Tibial nerve (tissue), 4 donors: ENCODE measurements at places on chromosomes 4 and X. TPM values are rescaled to one million over a fixed set of nuclear protein-coding genes. Genes with fewer than 3 reads are reported as not detected.
A peak's percentile ranks its signal among the peaks of the same experiment; 100 is the strongest.

MRPL1 gene
- total RNA-seq = 21.0 TPM

GUCY1A1 gene
- total RNA-seq = 6.7 TPM

PABPC5 gene
- total RNA-seq = 3.9 TPM

CC2D2A gene
- 31.2 TPM for total RNA-seq

LANCL3 gene
- total RNA-seq = 1.3 TPM

DNAAF6 gene
- not detected for total RNA-seq

TRIM75 gene
- total RNA-seq = not detected

GLRA3 gene
- not detected for total RNA-seq

ADAMTS3 gene
- 3.0 TPM for total RNA-seq

CDX4 gene
- total RNA-seq = not detected

- H3K36me3 ChIP-seq = no peaks in the 10 kb centered on the region
- no peaks in the 10 kb centered on the region for H3K4me1 ChIP-seq
- no peaks in the 10 kb centered on the region for H3K27me3 ChIP-seq
- DNase-seq = no peak
Measured at GRCh38 chr4:84511703-84512102, 12.6 kb upstream of the NKX6-1 start.

GRCh38 chr4:94650134-94650495, 107.6 kb upstream of the BMPR1B start:
- no peaks in the 10 kb centered on the region for H3K27me3 ChIP-seq
- H3K27ac ChIP-seq = no peak overlapping the region
- no peaks in the 10 kb centered on the region for H3K4me1 ChIP-seq
- no peaks in the 10 kb centered on the region for H3K36me3 ChIP-seq

GRCh38 chr4:187333151-187333550, 609.5 kb upstream of the FAT1 start:
- DNase-seq = no peak
- H3K27ac ChIP-seq = no peak overlapping the region
- H3K4me1 ChIP-seq = no peaks in the 10 kb centered on the region
- no peaks in the 10 kb centered on the region for H3K27me3 ChIP-seq

DNA sequence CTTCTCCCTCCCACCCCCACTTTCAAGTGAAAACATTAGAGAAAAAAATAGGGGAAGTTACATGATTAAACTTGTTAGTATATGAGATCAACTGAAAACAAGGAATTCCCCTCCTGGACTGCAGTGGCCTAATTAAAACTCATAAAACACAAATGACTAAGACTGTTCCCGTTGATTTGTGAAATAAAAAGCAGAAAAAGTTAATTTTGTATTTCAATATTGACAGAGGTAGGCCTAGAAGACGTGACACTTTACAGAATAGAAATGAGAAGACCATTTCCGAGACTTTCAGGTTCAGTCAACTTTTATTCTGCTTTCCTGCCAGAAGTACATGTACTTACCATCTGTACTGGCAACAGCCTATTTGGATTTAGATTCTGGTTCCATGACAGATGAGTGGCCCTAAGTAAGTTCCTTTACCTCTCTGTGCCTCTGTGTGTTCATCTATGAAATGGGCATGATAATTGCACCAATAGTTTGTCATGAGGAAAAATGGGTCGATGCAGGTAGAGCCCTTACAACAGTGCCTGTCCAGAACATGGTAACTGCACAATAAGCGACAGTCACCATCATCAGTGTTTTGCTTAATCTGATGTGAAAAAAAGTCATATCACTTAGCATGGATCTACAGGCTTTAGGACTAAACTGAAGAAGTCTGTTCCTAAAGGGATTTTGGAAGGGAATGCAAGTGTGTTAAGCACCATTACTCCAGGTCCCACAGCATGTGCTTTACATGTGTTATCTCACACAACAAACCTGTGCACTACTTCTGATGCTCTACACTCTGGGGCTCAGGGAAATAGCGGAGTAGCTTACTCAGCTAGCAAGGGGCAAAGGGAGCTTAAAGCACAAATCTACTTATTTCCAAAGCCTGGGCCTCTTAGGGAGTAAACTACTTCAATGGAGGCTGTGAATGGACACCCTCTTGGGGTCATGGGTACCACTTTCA, 562.3 kb upstream of the DIPK2B start:
- H3K4me1 ChIP-seq = no peaks in the 10 kb centered on the region
- no peak for DNase-seq
- no peaks in the 10 kb centered on the region for H3K27me3 ChIP-seq
- no peak overlapping the region for H3K27ac ChIP-seq
- H3K4me3 ChIP-seq = no peak overlapping the region
- no peaks in the 10 kb centered on the region for H3K36me3 ChIP-seq

DNA sequence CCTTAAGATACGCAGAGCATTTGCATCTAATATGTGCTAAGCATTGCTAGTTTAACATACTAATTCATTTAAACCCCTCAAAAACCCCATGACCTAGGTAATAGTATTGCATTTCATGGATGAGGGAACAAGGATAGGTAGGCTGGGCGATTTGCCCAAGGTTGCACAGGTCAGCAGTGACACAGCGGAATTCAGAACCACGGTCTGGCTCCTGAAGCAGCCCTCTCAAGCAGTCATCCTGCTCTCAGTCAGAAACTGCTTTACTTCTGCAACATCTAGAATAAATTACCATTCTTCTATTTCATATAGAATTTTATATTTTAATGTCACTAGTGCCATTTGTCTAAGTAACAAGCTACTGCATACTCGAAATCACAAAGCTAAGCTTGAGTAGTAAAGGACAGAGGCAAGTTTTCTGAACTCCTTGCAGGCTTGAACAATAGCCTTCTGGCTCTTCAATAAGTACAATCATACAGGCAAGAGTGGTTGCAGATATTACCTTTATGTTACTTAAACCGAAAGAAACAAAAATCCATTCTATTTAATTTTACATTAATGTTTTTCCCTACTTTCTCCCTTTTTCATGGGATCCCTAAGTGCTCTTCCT, 555 bp upstream of the SPP1 start:
- H3K4me3 ChIP-seq = peak overlapping the region; percentile 18
- DNase-seq = no peak
- H3K4me1 ChIP-seq = peaks cover 13% of the 10 kb centered on the region

GRCh38 chrX:39445336-39445735, 644.1 kb downstream of the MID1IP1 start:
- no peak for DNase-seq
- H3K36me3 ChIP-seq = no peaks in the 10 kb centered on the region
- no peak overlapping the region for H3K27ac ChIP-seq
- H3K4me1 ChIP-seq = no peaks in the 10 kb centered on the region
- H3K27me3 ChIP-seq = no peaks in the 10 kb centered on the region
- H3K4me3 ChIP-seq = no peak overlapping the region

DNA sequence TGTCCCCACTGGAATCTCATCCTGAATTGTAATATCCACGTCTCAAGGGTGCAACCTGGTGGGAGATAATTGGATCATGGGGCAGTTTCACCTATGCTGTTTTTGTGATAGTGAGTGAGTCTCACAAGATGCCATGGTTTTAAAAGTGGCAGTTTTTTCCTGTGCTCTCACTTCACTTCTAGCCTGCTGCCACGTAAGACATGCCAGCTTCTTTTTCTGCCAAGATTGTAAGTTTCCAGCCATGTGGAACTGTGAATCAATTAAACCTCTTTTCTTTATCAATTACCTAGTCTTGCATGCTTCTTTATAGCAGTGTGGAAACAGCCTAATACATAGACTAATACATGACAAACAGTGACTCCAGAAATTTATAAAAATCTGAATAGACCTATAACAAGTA, 1131.8 kb downstream of the PCDH7 start:
- no peak for DNase-seq
- H3K4me1 ChIP-seq = no peaks in the 10 kb centered on the region
- no peak overlapping the region for H3K4me3 ChIP-seq
- H3K27ac ChIP-seq = no peak overlapping the region

GRCh38 chr4:15888515-15888914, 50.0 kb downstream of the FGFBP1 start:
- H3K27ac ChIP-seq = no peak overlapping the region
- no peaks in the 10 kb centered on the region for H3K27me3 ChIP-seq
- no peaks in the 10 kb centered on the region for H3K4me1 ChIP-seq
- H3K36me3 ChIP-seq = no peaks in the 10 kb centered on the region
- DNase-seq = no peak

- no peaks in the 10 kb centered on the region for H3K36me3 ChIP-seq
- no peak overlapping the region for H3K4me3 ChIP-seq
- no peak for DNase-seq
- no peaks in the 10 kb centered on the region for H3K4me1 ChIP-seq
Measured at GRCh38 chrX:24877854-24878650, 137.7 kb downstream of the ARX start.

GRCh38 chr4:125951261-125951887, 636.6 kb downstream of the FAT4 start:
- no peak for DNase-seq
- H3K27me3 ChIP-seq = no peaks in the 10 kb centered on the region
- no peak overlapping the region for H3K4me3 ChIP-seq
- no peak overlapping the region for H3K27ac ChIP-seq

- no peak for DNase-seq
- peaks cover 6% of the 10 kb centered on the region for H3K27me3 ChIP-seq
- H3K27ac ChIP-seq = no peak overlapping the region
- H3K4me1 ChIP-seq = no peaks in the 10 kb centered on the region
- H3K4me3 ChIP-seq = no peak overlapping the region
Measured at GRCh38 chr4:165520086-165520485, 141.3 kb downstream of the CPE start.

GRCh38 chr4:41256131-41256739, 493 bp upstream of the UCHL1 start:
- DNase-seq = no peak
- no peaks in the 10 kb centered on the region for H3K36me3 ChIP-seq
- H3K27me3 ChIP-seq = peaks cover 5% of the 10 kb centered on the region
- no peak overlapping the region for H3K27ac ChIP-seq
- H3K4me3 ChIP-seq = peak overlapping the region; percentile 61
- H3K4me1 ChIP-seq = peaks cover 16% of the 10 kb centered on the region

GRCh38 chr4:38499101-38499500, 164.9 kb upstream of the KLF3 start:
- H3K27ac ChIP-seq = no peak overlapping the region
- H3K27me3 ChIP-seq = no peaks in the 10 kb centered on the region
- no peaks in the 10 kb centered on the region for H3K4me1 ChIP-seq
- DNase-seq = no peak
- H3K4me3 ChIP-seq = no peak overlapping the region

DNA sequence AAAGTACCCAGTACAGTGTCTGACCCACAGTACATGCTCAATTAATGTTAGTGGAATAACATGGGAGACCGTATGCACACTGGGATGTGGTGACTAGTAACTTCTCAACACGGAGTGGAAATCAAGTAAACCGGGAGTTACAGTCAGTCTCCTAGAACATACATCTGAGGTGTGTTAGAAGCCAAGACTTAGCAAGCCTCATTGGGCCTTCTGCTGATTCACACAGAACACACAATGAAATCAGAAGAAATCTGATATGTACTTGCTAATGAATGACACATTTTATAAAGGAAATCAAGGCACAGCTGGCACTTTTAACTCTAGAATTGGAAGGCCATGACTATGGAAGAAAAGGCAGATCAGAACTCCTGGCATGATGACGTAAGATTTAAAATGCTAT, 13.0 kb downstream of the TRAPPC2 start:
- H3K27me3 ChIP-seq = no peaks in the 10 kb centered on the region
- H3K4me3 ChIP-seq = no peak overlapping the region
- H3K27ac ChIP-seq = no peak overlapping the region
- H3K36me3 ChIP-seq = no peaks in the 10 kb centered on the region
- DNase-seq = no peak

DNA sequence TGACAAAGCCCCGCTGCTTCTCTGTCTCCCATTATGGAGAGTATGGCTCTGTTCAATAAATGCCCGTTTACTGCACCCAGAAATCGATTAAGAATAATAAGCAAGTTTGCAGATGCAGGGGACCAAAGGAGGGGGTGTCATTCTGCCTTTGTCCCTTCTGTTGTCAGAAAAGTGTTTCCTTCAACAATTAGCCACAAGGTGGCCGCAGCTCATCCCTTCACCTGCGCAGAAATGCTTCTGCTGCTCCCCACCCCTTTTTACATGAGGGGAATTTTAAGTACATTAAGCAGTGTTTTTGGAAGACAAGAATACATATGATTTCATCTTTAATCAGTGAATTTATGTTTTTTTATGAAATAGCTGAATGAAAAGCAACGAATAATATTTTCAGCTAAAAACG, 175.6 kb upstream of the ARX start:
- DNase-seq = no peak
- no peaks in the 10 kb centered on the region for H3K4me1 ChIP-seq
- no peaks in the 10 kb centered on the region for H3K36me3 ChIP-seq
- no peaks in the 10 kb centered on the region for H3K27me3 ChIP-seq
- H3K4me3 ChIP-seq = no peak overlapping the region

DNA sequence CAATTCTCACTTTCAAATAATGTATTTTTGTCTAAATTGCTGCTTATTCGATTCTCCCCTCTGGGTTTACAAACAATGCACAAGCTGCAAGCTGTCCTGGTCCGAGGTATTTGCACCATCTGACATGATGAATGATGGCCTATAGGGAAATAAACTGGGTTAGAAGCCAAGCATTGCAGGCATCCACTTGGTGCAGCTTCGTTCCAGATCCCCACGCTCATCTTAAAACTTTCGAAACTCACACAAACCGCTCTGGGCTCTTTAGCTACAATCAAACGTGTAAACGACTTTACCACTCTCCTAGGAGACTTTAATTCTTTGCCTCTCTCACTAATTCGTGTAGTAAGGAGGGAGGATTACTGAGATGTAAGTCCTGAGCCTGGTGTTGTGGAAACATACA, 19.0 kb downstream of the PHKA2 start:
- H3K27ac ChIP-seq = no peak overlapping the region
- H3K36me3 ChIP-seq = no peaks in the 10 kb centered on the region
- DNase-seq = no peak
- H3K4me1 ChIP-seq = no peaks in the 10 kb centered on the region

- peaks cover 9% of the 10 kb centered on the region for H3K4me1 ChIP-seq
- no peak for DNase-seq
- H3K4me3 ChIP-seq = no peak overlapping the region
- no peaks in the 10 kb centered on the region for H3K27me3 ChIP-seq
Measured at GRCh38 chrX:154008521-154008920, 11.2 kb downstream of the IRAK1 start.

DNA sequence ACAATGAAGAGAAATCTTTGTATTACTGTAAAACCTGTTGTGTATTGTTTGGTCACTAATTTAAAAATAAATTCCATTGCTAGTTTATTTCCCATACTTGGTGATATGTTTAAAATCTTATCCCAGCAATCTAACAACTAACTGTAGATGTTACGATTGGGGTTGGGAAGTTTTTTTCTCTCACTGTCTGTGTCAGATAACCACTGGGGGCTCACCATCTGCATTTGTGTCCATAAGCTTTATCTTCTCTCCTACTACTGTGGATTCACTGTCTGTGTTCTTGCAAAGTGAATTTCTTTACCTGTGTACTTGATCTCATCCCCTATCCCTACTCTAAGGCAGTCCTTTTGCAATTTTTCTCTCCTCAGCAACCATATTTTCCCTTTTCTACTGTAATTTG, 81.3 kb downstream of the STIM2 start:
- no peaks in the 10 kb centered on the region for H3K27me3 ChIP-seq
- DNase-seq = no peak
- no peak overlapping the region for H3K27ac ChIP-seq
- H3K4me1 ChIP-seq = peaks cover 8% of the 10 kb centered on the region

GRCh38 chr4:108010167-108010566, 20.5 kb downstream of the HADH start:
- no peaks in the 10 kb centered on the region for H3K27me3 ChIP-seq
- H3K4me1 ChIP-seq = no peaks in the 10 kb centered on the region
- H3K27ac ChIP-seq = no peak overlapping the region
- H3K4me3 ChIP-seq = no peak overlapping the region
- no peaks in the 10 kb centered on the region for H3K36me3 ChIP-seq
